Gastrocnemius medialis (tissue), 4 donors: ENCODE measurements at places on chromosomes 2 and 18.

GRCh38 chr2:242015108-242016065 lies 145.9 kb downstream of the RTP5 start:
- DNase-seq, result no peak

GRCh38 chr2:12543978-12544558 lies 172.7 kb upstream of the TRIB2 start:
- no peak for DNase-seq

- peak; percentile 71 for DNase-seq
These were observed 189.3 kb downstream of the SH3RF3 start for GRCh38 chr2:109318150-109318948.

- no peak for DNase-seq
These were observed 132.1 kb downstream of the RGPD3 start for GRCh38 chr2:106336108-106336507.

- DNase-seq, result no peak
These were observed 42.3 kb upstream of the FAM136A start for GRCh38 chr2:70344195-70344594.

GRCh38 chr2:173571021-173571821 lies 216.5 kb downstream of the CDCA7 start:
- no peak for DNase-seq

DNA sequence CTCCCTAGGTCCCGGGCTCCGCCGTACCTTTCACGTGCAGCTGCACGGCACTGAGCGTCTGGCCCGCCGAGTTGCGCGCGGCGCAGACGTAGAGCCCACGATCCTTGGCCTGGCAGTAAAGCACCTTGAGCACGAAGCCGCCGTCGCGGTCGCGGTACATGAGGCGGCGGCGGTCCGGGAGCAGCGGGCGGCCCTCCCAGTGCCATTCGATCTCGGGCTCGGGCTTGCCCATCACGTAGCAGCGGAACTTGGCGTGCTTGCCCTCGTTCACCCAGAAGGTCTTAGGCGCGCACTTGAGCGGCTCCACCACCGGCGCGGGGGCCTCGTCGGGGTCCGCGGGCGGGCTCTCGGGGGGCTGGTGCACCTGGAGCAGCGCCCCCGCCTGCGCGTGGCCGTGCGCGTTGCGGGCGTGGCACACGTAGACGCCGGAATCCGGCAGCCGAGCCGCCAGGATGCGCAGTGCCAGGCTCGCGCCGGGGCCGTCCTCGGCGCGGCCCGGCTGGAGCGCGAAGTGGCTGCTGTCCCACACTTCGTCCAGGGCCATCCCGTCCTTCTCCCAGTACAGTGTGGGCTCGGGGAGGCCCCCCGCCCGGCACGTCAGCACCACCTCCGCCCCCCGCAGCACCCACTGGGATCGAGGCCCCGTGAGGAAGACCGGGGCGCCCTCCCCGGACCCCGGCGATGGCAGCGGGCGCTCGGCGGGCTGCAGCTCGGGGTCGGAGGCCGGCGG lies 980 bp downstream of the OBSL1 start:
- no peak for DNase-seq

GRCh38 chr2:138846216-138846821 lies 66.1 kb upstream of the NXPH2 start:
- no peak for DNase-seq

- DNase-seq, result no peak
These were observed 253.5 kb upstream of the ATP5MC3 start for GRCh38 chr2:175435012-175435411.
